ENCODE measurements at places on chromosomes 13 and 19. TPM values are rescaled to one million over a fixed set of nuclear protein-coding genes. Genes with fewer than 3 reads are reported as not detected.

GRCh38 chr19:55097864-55098715, 19.3 kb downstream of the PPP1R12C start:
- no peak for DNase-seq

GRCh38 chr19:43290568-43291359, 21.4 kb upstream of the PSG9 start:
- DNase-seq, result peak; percentile 5

The DHX34 gene
- total RNA-seq, result 13.4 TPM

The KIR3DL1 gene
- total RNA-seq, result not detected

All from fibroblast of villous mesenchyme (primary cell).